ENCODE measurements at places on chromosomes 16 and 17. TPM values are rescaled to one million over a fixed set of nuclear protein-coding genes. Genes with fewer than 3 reads are reported as not detected.

DNA sequence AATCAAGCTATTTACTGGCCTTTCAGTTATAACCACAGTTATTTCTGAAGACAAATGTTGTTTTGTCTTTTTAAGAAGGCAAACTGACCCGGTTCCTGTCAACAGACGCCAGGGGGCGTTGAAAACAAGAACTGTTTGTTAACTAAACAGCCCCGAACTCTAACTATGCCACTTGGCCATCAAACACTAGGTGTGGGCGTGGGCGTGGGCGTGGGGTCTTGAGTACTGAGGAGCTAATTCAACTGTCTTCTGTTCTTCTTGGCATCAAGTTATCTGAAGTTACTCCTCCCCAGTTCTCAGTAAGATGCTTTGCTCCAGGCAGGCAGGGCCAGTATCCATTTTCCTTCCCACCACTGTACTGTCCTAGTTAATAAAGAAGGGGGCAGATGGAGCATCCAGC, 63.3 kb upstream of the MTMR4 start:
- H3K27me3 ChIP-seq = no peaks in the 10 kb centered on the region
- no peaks in the 10 kb centered on the region for H3K36me3 ChIP-seq
- H3K27ac ChIP-seq = no peak overlapping the region
- no peak overlapping the region for H3K4me3 ChIP-seq

- H3K27ac ChIP-seq = no peak overlapping the region
- H3K4me3 ChIP-seq = no peak overlapping the region
- peaks cover 9% of the 10 kb centered on the region for H3K4me1 ChIP-seq
- no peaks in the 10 kb centered on the region for H3K36me3 ChIP-seq
- no peak for DNase-seq
- H3K27me3 ChIP-seq = no peaks in the 10 kb centered on the region
Measured at GRCh38 chr16:2273931-2274330, 6.0 kb upstream of the RNPS1 start.

- no peak overlapping the region for H3K27ac ChIP-seq
- H3K36me3 ChIP-seq = no peaks in the 10 kb centered on the region
- no peak for DNase-seq
- H3K27me3 ChIP-seq = no peaks in the 10 kb centered on the region
- H3K4me3 ChIP-seq = no peak overlapping the region
Measured at GRCh38 chr17:61218438-61218837, 181.2 kb upstream of the TBX2 start.

DNA sequence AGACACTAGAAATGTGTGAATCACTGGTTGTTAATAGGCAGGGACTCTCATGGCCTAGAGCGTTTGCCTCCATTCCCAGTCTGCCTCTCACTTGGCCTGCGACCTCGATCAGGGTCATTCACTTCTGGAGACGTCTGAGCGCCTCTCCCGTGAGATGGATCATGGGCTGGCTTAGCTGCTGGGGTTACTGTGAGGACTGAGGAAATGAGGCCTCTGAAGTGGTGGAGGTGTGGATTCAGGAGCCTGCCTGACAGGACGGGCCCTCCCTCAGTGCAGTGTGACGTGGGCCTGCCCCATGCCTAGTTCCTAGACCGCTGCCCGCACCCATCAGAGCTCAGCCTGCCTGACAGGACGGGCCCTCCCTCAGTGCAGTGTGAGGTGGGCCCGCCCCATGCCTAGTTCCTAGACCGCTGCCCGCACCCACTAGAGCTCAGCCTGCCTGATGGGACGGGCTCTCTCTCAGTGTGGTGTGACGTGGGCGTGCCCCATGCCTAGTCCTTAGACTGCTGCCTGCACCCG, 61.9 kb downstream of the BANP start:
- H3K27me3 ChIP-seq = no peaks in the 10 kb centered on the region
- peak; percentile 86 for DNase-seq
- H3K36me3 ChIP-seq = no peaks in the 10 kb centered on the region
- H3K27ac ChIP-seq = peak overlapping the region; percentile 87
- H3K4me3 ChIP-seq = no peak overlapping the region
- peaks cover 4% of the 10 kb centered on the region for H3K4me1 ChIP-seq

- H3K4me1 ChIP-seq = peaks cover 6% of the 10 kb centered on the region
- H3K27me3 ChIP-seq = no peaks in the 10 kb centered on the region
- H3K4me3 ChIP-seq = no peak overlapping the region
- no peak overlapping the region for H3K27ac ChIP-seq
- no peak for DNase-seq
- H3K36me3 ChIP-seq = no peaks in the 10 kb centered on the region
Measured at GRCh38 chr17:73434154-73434553, 122.4 kb upstream of the CDC42EP4 start.

Gene RNF227
- 2.8 TPM for total RNA-seq

DNA sequence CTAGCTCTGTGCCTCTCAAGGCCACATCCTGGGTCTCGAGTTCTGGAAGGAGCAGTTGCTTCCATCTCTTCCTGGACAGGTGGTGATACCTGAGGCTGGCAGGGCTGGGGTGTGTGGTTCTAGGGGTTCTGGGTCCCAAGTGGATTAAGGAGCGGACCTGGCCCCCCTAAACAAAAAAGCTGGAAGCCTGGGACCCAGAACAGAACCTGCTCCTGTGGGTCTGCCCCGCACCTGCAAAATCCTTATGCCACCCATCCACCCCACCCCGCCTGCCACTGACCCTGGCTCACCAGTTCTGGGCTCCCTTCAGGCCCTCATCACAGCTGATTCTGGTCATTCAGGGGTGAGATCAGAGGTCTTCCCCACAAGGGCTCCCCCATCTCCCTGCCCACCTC, 44.8 kb downstream of the ADCY7 start:
- DNase-seq = no peak
- H3K27ac ChIP-seq = no peak overlapping the region
- H3K4me1 ChIP-seq = no peaks in the 10 kb centered on the region
- no peaks in the 10 kb centered on the region for H3K27me3 ChIP-seq
- no peaks in the 10 kb centered on the region for H3K36me3 ChIP-seq

Gene SPECC1
- 78.3 TPM for total RNA-seq

- no peak overlapping the region for H3K27ac ChIP-seq
- no peak for DNase-seq
- no peak overlapping the region for H3K4me3 ChIP-seq
- no peaks in the 10 kb centered on the region for H3K4me1 ChIP-seq
- H3K36me3 ChIP-seq = no peaks in the 10 kb centered on the region
Measured at GRCh38 chr17:8611137-8611536, 19.4 kb downstream of the MYH10 start.

Gene NACA2
- total RNA-seq = 0.32 TPM

DNA sequence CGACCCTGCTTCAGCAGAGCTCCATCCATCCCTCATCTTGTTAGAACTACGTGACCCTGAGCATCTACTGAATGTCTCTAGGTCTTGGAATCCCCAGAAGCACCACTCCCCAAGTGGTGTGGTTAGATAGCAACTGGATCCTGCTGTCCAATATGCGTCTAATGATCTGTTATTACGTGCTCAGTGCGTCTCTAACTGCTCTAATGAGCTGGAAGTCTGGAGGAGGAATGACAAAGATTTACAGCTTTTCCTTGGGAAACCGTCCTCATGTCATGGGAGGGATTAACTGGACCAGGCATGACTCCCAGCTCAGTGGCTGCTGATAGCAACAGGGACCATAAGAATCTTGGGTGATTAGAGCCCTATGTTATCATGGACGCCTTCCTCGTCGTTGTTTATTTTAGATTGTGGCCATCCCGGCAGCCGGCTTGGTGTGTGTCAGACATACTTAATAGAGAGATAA, 150.9 kb downstream of the HS3ST3B1 start:
- H3K27me3 ChIP-seq = no peaks in the 10 kb centered on the region
- H3K4me3 ChIP-seq = no peak overlapping the region
- no peak for DNase-seq
- H3K4me1 ChIP-seq = no peaks in the 10 kb centered on the region

- H3K4me3 ChIP-seq = peak overlapping the region; percentile 57
- no peaks in the 10 kb centered on the region for H3K27me3 ChIP-seq
- H3K27ac ChIP-seq = peak overlapping the region; percentile 81
- no peak for DNase-seq
- no peaks in the 10 kb centered on the region for H3K36me3 ChIP-seq
Measured at GRCh38 chr17:57860414-57860999, 10.7 kb upstream of the MRPS23 start.

Gene ABCC3
- 226 TPM for total RNA-seq

GRCh38 chr16:20402651-20403050, 1.9 kb downstream of the PDILT start:
- no peaks in the 10 kb centered on the region for H3K4me1 ChIP-seq
- no peak for DNase-seq
- H3K27ac ChIP-seq = no peak overlapping the region
- no peaks in the 10 kb centered on the region for H3K36me3 ChIP-seq
- H3K27me3 ChIP-seq = no peaks in the 10 kb centered on the region
- no peak overlapping the region for H3K4me3 ChIP-seq

Gene ITGAD
- not detected for total RNA-seq

DNA sequence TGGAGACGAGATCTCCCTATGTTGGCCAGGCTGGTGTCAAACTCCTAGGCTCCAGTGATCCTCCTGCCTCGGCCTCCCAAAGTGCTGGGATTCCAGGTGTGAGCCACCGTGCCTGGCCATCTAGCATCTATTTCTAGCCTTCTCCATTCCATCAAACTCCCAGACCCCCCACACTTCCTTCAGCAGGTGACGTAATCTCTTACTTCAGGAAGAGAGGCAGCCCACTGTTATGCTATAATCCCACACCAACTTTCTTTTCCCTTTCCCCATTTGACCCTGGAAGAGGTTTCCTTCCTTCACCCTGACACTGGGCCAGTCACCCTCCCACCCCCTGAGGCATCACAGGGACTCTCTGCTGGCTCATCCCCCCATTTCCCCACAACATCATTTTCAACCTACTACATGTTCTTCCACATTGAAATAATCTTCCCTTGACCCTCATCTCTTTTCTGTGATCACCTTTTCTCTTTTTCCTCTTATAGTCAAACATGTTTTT, 7.6 kb downstream of the ITGA2B start:
- H3K27ac ChIP-seq = no peak overlapping the region
- H3K4me1 ChIP-seq = no peaks in the 10 kb centered on the region

DNA sequence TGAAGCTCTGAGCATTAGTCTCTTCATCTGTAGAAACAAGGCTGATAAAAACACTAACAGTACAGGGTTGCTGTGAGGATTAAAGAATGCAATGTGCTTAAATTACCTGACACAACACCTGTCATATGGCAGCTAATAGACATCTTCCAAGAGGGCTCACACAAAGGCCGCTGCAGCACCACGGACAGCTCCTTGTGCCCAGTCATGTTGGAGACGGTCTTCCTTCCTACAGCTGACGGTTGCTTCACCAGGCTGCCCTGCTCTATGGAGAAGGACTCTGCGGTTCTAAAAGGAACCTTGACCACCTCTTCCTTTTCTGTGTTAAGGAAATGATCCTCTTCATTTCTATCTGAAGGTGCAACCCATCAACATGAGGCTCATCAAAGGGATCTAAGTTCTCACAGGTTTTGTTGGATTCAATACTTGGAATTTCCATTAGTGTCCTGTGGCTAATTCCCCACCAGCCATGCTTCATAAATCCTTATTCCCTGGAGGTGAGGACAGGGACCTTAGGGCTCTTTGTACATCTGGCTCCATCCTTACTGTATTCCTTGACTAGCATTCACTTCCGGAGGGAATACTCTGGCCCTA, 138.9 kb upstream of the CES5A start:
- peak; percentile 22 for DNase-seq
- no peaks in the 10 kb centered on the region for H3K4me1 ChIP-seq
- no peak overlapping the region for H3K27ac ChIP-seq

- H3K36me3 ChIP-seq = no peaks in the 10 kb centered on the region
- H3K4me1 ChIP-seq = no peaks in the 10 kb centered on the region
- no peaks in the 10 kb centered on the region for H3K27me3 ChIP-seq
- H3K4me3 ChIP-seq = no peak overlapping the region
Measured at GRCh38 chr16:55010492-55011160, 80.0 kb downstream of the IRX5 start.
